Nucleus accumbens (tissue), 56 donors: ENCODE measurements at places on chromosomes 5 and 9.
A peak's percentile ranks its signal among the peaks of the same experiment; 100 is the strongest.

- DNase-seq, result no peak
Measured at GRCh38 chr5:17012289-17012688, 76.2 kb upstream of the MYO10 start.

GRCh38 chr9:110047955-110048402 lies 160.0 kb downstream of the C9orf152 start:
- DNase-seq, result no peak

- no peak for DNase-seq
Measured at GRCh38 chr9:92455217-92455616, 27.1 kb downstream of the ASPN start.

- no peak for DNase-seq
Measured at GRCh38 chr5:172188893-172189692, 1.1 kb upstream of the STK10 start.

GRCh38 chr9:133918111-133918813 lies 73.9 kb downstream of the VAV2 start:
- DNase-seq, result no peak

DNA sequence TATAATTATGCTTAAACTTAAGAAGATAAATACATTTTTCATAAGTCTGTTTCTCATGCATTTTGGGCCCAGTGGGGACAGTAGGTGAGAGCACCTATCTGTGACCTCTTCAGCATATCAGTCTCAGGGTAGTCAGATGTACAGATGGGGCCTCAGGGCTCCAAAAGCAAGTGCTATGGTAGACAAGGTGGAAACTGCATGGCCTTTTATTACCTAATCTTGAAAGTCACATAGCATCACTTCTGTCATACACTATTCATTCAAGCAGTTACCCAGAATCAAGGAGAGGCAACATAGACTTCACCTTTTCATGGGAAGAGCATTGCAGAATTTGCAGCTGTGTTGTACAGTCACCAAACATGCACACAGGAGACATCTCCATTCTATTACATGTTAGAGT lies 94.8 kb downstream of the SV2C start:
- DNase-seq, result no peak

DNA sequence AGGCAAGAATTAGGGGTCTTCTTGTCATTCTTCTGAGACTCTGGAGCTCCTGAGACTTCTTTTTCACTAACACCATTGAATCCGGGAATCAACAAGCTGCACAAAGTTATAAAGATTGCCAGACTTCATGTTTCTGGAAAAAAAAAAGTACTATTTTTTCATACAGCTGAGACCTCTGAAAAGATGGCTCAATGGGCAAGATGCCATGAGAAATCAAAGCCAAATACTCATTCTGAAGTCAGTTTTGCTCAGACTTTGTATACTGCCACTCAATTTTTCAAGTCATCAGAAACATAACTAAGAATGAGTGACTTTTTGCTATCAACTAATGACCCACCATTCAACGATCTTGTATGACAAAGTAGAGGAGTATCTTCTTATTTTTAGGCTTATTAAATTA lies 512.0 kb downstream of the RAB3C start:
- DNase-seq, result no peak

DNA sequence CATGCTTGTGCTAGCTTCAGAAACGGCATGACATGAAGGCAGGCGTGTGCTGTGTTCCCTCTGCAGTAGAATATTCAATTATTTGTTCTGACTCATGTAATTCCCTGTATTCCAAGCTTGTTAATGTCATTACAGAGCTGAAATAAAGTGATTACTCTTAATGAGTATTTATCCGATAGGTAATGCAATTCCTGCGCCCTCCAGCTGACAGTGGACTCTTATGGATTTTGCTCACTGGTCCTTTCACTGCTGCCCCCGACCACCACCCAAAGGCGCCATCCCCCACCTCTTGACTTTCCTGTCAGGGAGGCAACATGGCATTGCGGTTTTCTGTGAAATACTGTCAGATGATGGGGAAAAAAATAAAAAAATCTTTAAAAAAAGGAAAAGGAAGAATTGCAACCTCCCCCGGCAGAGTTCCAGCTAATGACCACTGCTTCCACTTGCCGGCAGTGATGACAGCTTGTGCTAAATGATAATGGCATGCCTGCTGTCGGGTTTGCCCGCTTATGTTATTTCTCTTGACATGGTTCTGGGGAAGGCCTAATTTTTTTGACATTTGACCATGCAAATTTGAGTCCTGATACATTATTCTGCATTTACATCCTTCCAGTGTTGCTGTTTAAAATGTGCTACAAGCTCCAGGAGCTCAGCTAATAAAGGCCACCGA lies 335.3 kb upstream of the ADAMTS16 start:
- no peak for DNase-seq

- no peak for DNase-seq
Measured at GRCh38 chr5:172007175-172008110, 1.0 kb upstream of the FBXW11 start.

DNA sequence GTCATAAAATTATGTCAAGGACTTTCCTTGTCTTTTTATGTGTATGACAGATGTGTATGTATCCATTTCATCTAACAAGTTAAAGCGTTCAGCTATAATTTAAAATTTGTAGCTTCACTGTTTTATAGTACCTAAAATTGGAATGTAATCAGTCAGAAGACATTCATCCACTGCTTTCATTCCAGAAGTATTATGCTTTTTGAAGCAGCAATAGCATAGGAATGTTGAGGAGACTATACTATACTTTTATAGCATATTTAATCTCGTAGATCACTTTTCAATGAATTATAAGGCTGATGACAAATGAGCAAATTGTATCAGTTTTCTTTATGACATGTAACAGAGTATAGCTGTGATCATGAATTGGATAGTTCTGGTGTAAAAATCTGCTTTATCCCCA lies 6.9 kb downstream of the PCDHGA12 start:
- DNase-seq, result no peak

GRCh38 chr5:32834251-32834650 lies 123.1 kb downstream of the NPR3 start:
- no peak for DNase-seq

DNA sequence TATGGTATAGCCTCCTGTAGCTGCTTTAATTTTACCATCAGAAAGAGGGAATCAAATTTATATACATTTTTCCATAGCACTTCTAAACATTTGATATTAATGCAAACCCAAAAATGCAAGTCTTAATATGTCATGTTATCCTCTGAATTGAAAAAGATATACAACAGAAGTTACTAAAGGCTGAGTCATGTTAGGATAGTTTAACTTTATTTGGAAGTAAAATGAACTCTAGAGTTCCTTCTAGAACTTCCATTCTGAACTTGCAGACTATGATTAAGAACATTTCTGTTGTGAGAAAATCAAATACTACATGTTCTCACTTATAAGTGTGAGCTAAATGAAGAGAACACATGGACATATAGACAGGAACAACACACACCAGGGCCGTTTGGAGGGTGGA lies 317.3 kb upstream of the PRR16 start:
- DNase-seq, result no peak

GRCh38 chr9:38390442-38390841 lies 2.1 kb upstream of the ALDH1B1 start:
- no peak for DNase-seq

GRCh38 chr5:139709582-139710318 lies 61.6 kb downstream of the CXXC5 start:
- no peak for DNase-seq

DNA sequence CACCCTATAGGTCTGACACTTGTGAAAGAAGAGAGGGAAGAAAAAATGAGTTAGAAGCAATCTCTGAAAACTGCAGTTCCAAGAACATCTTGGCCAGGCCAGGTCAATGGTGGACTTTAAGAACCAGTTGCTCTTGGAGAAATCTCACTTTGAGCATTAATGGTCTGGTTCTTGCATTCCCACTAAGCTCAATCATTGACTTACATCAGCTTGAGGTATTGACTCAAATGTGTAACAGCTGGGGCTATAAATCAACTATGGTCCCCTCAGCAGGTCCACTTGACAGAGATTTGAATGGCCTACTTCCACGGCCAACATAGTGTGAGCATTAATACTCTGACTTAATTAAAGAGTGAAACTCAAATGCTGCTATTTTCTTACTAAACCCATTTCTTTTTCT lies 357.8 kb upstream of the RGMB start:
- DNase-seq, result no peak

GRCh38 chr9:136520053-136520540 lies 25.8 kb downstream of the NOTCH1 start:
- DNase-seq, result no peak

DNA sequence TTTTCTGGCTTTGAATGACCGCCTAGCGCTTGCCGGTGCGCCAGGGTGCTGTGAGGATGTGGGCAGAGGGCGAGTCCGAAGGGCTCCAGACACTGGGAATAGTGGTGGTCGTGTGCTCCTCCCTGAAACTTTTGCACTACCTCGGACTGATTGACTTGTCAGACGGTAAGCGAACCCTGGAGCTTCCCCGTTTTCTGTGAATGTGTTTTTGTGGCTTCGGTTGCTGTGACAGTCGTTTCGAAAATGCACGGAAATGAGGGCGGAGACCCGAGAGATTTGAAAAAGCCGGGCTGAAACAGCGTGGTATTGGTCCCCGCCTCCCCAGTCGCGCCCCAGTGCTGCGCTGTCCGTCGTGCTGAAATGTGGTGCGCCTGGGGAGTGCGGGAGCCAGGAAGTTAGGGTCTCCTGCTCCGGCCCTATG lies 102.5 kb upstream of the GABRP start:
- no peak for DNase-seq

GRCh38 chr5:88394536-88395175 lies 126.0 kb upstream of the TMEM161B start:
- peak; percentile 21 for DNase-seq

GRCh38 chr5:69415584-69415958 lies 655 bp downstream of the MARVELD2 start:
- no peak for DNase-seq

DNA sequence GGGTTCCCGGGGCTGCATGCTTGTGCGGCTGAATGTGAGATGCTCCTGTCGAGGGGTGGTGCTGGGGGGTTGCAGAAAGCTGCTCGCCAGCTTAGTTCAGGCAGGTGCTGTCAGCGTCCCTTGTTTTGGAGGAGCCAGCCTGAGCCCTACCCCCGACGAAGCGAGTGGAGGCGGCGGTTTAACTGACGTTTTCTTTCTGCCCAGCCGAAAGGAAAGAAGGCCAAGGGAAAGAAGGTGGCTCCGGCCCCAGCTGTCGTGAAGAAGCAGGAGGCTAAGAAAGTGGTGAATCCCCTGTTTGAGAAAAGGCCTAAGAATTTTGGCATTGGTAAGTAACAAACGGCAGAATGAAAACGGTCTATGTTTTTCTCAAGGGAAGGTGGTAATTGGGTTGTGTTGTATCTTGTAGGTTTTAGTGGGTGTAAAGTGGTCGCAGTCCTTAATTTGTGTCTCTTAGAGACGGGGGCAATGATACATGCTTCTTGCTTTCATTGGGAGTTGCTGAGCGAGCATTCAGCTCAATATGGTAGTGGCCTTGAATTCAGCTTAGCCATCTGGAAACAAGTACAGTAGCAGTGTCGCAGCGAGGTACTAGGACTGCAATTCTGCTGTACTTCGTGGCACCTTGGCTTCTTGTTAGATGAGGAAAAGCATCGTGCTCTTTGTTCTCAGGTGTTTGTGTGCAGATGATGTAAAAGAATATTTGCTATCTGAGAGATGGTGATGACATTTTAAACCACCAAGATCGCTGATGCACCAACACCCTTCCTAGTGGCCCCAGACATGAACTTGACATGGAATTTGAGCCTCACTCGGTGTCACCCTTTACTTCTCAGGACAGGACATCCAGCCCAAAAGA lies 928 bp downstream of the RPL7A start:
- DNase-seq, result no peak

DNA sequence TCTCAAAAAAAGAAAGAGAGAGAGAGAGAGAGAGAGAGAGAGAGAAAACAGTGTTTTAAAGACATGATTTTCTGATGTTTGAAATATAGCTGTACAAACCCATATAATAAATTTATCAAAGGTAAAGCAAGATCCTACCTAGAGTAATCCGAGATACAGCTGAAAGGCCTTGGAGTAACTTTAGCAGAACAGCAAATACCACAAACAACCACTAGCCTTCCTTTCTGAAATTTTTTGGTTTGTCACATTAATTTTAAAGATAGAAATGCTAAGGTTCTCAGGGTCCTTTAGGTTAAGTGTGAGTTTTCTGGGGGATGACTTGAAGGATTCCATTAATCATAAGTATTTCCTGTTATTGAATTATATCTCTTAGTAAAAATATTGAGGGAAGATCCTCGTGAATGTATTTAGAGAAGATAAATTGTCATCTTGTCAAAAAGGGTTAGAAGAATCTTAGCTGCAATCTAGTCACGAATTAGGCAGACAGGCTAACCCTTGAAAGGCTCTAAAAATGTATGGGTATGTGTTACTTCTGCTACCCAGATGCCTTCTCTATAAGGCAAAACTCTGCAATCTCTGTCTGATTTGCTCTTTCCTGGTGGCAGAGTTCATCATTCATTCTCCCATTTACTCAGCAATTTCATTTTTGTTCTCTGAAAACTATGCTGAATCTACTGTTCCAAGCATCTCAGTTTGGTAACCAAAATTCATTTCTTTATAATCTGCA lies 27.3 kb downstream of the F2RL2 start:
- no peak for DNase-seq

DNA sequence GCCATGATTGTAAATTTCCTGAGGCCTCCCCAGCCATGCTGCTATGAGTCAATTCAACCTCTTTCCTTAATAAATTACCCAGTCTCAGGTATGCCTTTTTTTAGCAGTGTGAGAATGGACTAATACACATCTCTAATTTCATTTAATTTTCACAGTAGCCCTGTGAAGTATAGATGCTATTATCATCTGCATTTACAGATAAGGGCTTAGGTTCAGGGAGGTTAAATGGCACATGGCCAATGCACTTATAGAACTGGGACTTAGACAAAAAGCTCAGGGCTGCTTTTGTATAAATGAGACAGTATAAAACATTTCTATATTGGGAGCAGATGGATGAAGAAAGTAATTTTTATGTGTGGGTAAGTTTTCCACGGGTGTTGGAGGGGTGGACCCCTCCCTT lies 62.9 kb upstream of the PANK3 start:
- DNase-seq, result no peak
